ENCODE measurements at places on chromosomes 7 and 10. TPM values are rescaled to one million over a fixed set of nuclear protein-coding genes. Genes with fewer than 3 reads are reported as not detected.
A peak's percentile ranks its signal among the peaks of the same experiment; 100 is the strongest.

DNA sequence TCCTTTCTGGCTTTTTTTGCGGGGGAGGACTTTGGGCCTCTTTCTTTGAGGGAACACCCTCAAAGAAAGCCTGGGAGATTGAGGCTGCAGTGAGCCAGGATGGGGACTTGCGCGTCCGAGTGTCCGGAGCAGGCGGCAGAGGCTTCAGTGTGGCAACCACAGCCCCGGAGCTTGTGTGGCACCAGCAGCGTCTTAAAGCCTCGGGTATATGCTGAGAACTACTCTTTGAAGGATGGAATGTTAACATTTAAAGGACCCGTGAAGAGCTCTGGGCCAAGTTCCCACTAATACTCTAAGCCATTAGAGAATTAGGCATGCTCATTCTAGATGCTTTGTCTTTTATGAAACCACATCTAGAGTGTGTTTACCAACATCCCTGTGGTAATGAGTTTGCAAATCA, 168.2 kb downstream of the SEPTIN7 start:
- no peak for DNase-seq

GRCh38 chr10:71344154-71344925, 25.3 kb downstream of the SLC29A3 start:
- no peak for DNase-seq

GRCh38 chr10:612696-613095, 76.8 kb downstream of the DIP2C start:
- no peak for DNase-seq

GRCh38 chr10:110336111-110336721, 31.5 kb upstream of the SMNDC1 start:
- DNase-seq = no peak

DNA sequence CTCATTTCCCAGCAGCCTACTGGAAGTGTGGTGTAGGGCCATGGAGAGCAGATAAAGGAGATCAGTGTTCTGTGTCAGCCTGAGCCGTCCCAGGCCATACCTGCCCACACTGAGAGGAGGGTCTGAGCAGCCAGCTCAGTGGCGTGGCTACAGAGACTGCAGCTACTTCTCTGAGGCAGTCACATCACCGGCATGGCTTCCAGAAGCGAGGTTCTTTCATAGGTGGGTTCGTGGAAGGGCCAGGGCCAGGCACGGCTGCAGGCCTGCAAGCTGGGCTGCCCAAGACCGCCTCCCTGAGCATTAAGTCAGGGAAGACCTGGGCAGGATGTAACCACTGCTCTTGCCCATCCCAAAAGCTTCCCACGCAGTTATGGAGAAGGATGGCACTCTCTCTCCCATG, 34.9 kb downstream of the LDB3 start:
- DNase-seq = peak; percentile 25

DNA sequence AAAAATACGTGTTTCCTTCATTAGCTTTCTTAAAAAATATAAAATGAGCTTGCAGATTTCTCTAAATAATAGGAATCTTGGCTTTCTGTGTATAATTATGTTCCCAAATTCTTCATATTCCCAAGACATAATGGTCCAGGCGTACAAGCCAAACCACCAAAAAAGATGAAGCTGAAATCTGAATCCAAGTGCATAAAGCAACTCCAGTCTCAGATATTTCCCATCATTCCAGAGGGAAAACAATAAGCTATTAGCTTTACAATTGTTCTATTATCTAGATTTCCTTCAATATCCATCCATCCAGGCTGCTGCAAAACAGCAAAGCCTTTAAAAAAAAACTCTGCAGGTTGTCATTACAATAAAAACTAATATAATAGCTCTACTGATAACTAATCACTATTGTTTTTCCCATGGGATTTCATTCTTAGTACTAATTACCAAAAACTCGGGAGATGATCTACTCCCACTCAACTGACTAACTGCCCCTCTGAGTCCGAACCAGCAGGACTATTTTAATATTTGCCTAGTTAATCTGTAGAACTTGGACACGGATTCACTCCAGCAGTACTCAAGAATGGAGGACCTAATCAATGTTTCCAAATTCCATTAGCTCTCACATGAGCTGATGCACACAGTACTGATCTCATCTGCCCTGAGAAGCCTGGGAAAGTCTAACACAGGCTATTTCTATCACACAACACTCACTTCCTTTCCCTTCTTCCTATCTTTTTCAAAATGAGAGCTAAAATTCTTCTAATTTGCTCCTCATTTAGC, 108.9 kb upstream of the ASAH2 start:
- DNase-seq = no peak

DNA sequence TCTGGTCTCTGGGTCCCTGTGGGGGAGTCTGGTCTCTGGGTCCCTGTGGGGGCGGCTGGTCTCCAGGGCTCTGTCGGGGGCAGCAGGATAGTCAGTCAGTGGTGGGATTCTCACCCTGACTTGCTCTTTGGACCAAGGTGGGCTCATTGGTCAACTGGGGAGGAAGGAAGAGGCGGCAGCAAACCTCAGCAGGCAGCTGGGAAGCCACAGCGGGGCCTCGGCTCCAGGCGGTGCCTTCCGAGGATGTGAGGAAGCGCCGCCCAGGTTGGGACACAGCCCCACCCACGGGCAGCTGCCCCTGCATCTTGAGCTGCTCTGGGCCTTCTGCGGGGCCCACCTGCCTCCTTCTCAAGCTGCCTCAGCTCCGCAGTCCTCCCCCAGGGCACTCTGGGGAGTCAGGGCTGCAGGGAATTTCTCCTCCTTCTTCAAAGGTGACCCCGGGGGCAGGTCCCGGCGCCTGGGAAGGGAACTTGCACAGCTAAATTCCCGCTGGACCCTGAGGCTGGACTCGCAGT, 20.4 kb upstream of the KNDC1 start:
- peak; percentile 12 for DNase-seq

GRCh38 chr10:110268971-110269370, 35.7 kb downstream of the SMNDC1 start:
- DNase-seq = no peak

DNA sequence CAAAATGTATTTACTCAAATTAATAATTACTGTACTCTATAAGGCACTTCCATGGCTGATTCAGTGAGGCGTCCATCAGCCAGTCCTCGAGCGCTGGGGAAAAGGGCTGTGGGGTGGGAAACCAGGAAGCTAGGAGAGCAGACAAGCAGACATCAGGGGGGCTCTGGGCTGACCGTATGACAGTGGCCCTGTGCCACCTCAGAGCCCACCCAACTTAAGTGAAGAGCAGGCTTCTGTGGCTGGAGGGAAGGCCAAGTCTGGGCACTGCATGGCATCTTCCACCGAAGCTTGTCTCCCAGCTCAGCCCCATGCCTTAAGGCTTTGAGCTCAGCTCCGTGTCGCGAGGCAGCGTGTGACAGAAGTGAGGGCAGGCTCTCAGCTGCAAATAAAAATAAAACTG, 464.5 kb upstream of the ZMIZ1 start:
- DNase-seq = no peak

GRCh38 chr10:75861582-75861981, 430.2 kb downstream of the LRMDA start:
- DNase-seq = no peak

- DNase-seq = no peak
Measured at GRCh38 chr10:70055550-70055949, 2.9 kb downstream of the MACROH2A2 start.

- no peak for DNase-seq
Measured at GRCh38 chr7:32890793-32891042, 842 bp downstream of the KBTBD2 start.

GRCh38 chr7:108026116-108026515, 23.2 kb upstream of the LAMB1 start:
- no peak for DNase-seq

- peak; percentile 53 for DNase-seq
Measured at GRCh38 chr10:117005026-117005526, at the start of gene SHTN1. TSS of gene SHTN1 (minus strand) at chr10:117005187. CDS start at chr10:117005079, 108 bp downstream.

DNA sequence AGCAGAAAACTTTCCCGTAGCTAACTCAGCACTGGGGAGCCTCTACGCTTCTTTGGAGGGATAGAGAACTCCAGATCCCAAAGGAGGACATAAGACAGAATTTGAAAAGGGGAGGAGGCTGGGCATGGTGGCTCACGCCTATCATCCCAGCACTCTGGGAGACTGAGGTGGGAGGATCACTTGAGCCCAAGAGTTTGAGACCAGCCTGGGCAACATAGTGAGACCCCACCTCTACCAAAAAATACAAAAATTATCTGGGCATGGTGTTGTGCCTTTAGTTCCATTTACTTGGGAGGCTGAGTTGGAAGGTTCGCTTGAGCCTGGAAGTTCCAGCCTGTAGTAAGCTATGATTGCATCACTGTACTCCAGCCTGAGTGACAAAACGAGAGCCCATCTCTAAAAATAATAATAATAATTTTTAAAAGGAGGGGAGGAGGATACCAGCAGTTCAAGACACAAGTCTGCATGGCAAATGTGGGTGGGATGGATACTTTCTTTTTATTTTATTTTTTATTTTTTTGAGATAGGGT, 165.9 kb upstream of the SH2B2 start:
- no peak for DNase-seq

DNA sequence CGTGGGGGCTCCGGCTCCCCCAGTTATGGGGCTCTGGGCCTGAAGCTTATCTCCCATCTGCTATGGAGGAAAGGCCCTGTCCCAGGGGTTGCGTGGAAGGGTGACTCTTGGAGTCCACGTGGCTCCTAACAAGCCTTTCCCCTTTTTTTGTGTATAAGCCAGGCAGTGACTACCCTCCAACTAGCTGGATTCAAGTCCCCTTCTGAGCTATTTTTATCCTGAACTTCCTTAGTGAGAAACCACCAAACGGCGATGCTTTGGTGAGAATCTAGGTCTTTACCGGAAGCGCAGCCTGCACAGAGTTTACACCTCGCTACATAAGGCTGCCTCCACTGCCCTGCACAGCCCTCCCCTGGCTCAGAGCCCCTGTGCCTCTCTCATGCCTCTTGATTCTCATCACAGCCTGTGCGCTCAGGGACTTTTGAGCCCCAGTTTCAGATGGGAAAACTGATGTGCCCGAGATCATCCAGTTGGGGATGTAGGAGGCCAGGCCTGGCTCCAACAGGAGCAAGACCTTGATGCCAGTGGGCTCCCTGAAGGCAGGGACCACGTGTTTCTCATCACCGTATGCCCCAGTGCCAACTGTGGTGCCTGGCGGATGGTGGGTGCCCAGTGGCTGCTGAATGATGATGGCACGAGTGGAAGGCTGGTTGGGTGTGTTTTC, 102.3 kb upstream of the PPIF start:
- DNase-seq = no peak

DNA sequence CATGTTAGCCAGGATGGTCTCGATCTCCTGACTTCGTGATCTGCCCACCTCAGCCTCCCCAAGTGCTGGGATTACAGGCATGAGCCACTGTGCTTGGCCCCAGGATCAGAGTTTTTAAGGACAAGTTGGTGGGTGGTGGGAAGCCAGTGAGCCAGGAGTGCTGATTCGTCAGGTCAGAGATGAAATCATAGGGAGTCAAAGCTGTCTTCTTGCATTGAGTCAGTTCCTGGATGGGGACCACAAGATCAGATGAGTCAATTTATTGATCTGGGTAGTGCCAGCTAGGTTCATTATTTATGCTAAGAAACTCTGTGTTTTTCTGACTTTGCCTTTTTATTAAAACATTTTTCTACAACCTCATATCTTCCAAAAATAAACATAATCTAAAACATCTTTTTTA, 423.8 kb downstream of the ARL4A start:
- DNase-seq = no peak

DNA sequence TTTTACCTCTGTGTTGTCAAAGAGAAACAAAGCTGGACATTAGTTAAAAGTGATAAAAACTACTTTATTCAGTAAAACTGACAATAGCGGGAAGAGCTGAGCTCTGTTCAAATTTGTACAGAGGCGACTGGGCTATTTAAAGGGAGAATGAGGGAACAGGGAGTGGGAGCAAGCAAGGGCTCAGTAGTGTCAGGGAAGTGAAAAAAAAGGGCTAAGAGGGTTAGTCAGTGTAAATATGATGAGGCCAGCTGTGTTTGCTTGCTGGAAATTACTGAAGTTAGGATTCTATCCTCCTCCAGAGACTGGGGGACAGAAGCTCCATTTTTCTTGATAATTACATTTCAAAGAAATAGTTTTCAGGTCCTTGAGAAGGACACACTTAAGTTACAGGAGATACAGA, 232.5 kb downstream of the SH2D4B start:
- no peak for DNase-seq

DNA sequence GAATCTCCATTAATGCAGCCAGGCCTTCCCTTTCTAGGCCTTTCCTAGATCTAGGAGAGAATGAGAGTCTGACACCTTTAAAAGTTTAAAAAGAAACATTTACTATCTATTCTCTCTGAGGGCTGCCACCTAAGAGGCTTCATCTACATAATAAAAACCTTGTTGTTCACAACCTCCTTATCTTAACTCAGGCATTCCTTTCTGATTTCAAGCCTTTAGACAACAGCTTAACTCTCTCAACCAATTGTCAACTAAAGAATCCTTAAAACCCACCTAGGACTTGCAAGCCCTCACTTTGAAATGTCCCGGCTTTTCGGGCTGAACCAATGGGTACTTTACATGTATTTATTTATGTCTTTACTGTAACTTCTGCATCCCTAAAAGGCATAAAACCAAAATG, 64.3 kb upstream of the RET start:
- DNase-seq = no peak

RPEL1 gene
- not detected for total RNA-seq

MRPS24 gene
- 159 TPM for total RNA-seq

ACTR3C gene
- total RNA-seq = 3.5 TPM

CCDC172 gene
- not detected for total RNA-seq

RASA4B gene
- total RNA-seq = 11.5 TPM

SPDYE8 gene
- total RNA-seq = not detected

PPP1R9A gene
- 24.0 TPM for total RNA-seq

VAX1 gene
- not detected for total RNA-seq

CPED1 gene
- 40.6 TPM for total RNA-seq

Data from heart left ventricle (tissue), 16 donors.